ENCODE measurements at places on chromosomes 3 and 15. TPM values are rescaled to one million over a fixed set of nuclear protein-coding genes. Genes with fewer than 3 reads are reported as not detected.

WDR72 gene
- not detected for total RNA-seq

SKOR1 gene
- 0.13 TPM for total RNA-seq

FBXL2 gene
- total RNA-seq = 10.0 TPM

ASB14 gene
- total RNA-seq = not detected

TTLL13 gene
- total RNA-seq = 0.08 TPM

ARL6 gene
- total RNA-seq = 10.5 TPM

RPL14 gene
- total RNA-seq = 422 TPM
